ENCODE measurements at places on chromosomes 2 and 18.

GRCh38 chr2:70247364-70248180 lies 856 bp downstream of the TIA1 start:
- peak overlapping the region; percentile 99 for H3K27ac ChIP-seq
- H3K36me3 ChIP-seq = no peaks in the 10 kb centered on the region
- DNase-seq = no peak
- H3K4me3 ChIP-seq = peak overlapping the region; percentile 54
- no peaks in the 10 kb centered on the region for H3K27me3 ChIP-seq
- H3K4me1 ChIP-seq = peaks cover 11% of the 10 kb centered on the region

DNA sequence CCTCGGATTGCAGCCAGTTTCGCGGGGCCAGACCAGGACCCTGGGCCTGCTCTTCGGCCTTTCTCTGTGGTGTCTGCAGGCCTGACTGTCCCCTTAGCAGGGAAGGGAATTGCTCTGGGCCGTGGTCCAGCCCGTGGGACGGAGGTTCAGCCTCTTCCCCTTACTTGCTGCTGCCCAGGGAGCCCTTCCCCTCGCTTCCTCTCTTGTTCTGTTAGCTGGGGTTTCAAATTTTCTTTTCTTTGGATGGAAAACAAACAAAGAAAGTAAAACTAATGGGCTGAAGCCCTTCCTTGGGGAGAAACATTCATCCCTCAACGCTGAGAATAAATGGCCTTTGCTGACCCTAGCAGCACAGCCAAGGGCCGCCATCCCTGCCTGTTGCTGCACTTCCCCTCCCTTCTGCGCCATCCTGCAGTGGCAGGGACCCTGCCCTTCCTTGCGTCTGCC lies 52.4 kb downstream of the ASAP2 start:
- H3K27me3 ChIP-seq = no peaks in the 10 kb centered on the region
- H3K4me3 ChIP-seq = no peak overlapping the region
- H3K4me1 ChIP-seq = peaks cover 28% of the 10 kb centered on the region
- no peak overlapping the region for H3K27ac ChIP-seq
- no peaks in the 10 kb centered on the region for H3K36me3 ChIP-seq

GRCh38 chr2:178211943-178212342 lies 17.6 kb downstream of the OSBPL6 start:
- H3K27me3 ChIP-seq = no peaks in the 10 kb centered on the region
- no peaks in the 10 kb centered on the region for H3K36me3 ChIP-seq
- H3K4me1 ChIP-seq = no peaks in the 10 kb centered on the region

- peak within 1 kb of the TSS; percentile 77 for H3K27ac ChIP-seq
- H3K27me3 ChIP-seq = no peaks in the 10 kb centered on the region
These were observed at the start of gene CASP10 for GRCh38 chr2:201182650-201183364. Gene CASP10 (plus strand): TSS chr2:201183141. CDS start chr2:201185778, 2,637 bp downstream.

DNA sequence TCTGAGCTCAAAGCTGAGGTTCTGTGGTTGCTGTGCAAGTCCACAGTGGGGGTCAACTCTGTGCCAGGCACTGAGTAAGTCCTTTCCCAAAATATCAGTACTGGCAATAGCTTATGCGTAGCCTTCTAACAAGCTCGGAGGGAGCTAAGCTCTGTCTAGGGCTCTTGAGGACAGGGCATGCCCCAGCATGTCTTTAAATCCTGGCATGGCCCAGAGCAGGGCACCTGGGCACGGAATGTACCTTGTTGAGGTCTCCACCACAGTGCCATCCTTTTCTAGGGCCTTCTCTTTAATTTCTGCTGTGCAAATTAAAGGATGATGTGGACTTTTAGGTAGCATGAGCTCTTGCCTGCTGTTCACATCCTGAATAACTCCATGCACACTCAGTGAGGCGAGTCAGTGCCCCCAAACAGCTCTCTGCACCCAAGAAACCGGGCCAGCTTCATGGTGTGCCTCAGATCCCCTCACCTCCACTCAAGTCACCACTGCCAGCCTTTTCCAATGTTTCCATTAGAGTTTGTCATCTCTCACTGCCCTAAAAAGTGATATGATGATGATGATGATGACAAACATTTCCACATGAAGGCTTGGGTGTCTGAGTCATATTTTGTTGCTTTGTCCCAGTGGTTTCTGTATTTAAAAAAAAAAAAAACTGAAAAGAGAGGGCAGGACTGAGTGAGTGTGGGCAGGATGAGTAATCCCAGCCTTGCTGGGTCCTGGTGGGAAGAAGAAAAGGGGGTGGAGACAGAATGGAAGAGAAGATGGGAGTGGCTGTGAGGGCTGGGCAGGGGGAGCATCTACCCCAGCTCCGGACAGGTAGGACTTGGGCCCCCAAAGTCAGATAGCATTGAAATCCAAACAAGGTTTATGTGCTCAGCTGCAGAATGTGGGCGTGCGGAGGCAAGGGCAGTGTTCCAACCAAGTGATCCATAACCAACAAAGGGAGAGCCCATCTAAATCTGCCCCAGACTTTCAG lies 78.9 kb downstream of the ZBTB7C start:
- no peaks in the 10 kb centered on the region for H3K27me3 ChIP-seq
- no peak overlapping the region for H3K4me3 ChIP-seq
- no peak for DNase-seq
- H3K27ac ChIP-seq = no peak overlapping the region
